Muscle of arm (tissue), 14 donors: ENCODE measurements at places on chromosomes 2 and 18. TPM values are rescaled to one million over a fixed set of nuclear protein-coding genes. Genes with fewer than 3 reads are reported as not detected.

DNA sequence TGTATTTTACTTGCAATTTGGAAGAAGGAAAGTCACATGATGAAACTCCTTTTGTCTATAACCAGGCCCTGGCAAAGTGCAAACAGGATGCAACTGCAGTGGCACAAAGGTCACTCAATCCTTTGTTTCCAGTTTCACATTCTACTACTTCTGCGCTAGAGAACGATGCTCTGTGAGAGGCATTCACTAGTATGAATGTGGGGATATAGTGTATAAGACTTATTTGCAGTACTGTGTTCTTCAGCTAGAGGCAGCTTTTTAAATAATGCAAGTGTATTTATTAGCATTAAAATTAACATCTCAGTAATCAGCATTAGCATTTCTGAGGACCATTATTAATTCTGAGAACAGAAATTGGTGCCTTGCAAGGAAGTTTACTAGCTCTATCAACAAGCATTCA, 68.9 kb downstream of the PRPF40A start:
- DNase-seq = no peak

DNA sequence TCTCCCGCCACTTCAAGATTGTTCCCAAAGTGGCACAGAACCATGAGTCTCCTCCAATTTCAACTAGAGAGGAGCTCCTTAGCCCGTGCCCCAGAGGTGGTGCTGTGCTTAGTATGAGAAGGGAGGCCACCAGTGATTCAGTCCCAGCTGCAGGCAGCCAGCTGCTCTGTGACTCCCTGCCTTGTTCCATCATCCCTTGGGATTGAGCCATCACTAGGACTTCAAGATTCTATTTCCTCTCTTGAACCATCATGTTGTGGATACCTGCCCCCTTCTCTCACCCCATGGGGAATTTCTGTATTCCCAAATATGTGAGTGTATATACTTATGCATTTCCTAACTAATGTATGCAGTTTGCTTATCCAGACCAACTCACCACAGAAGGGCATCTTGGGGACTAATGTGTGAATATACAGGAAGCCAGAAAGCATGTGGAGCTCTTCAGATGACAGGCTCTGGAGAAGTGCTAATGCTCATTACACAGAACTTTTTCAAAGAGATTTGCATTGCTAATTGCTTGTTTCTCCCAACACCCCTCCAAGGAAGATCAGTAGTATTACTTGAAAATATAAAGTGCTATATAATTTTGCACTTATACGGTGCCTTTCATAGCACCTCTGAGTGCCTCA, 111.0 kb upstream of the MAP3K20 start:
- DNase-seq = no peak

DNA sequence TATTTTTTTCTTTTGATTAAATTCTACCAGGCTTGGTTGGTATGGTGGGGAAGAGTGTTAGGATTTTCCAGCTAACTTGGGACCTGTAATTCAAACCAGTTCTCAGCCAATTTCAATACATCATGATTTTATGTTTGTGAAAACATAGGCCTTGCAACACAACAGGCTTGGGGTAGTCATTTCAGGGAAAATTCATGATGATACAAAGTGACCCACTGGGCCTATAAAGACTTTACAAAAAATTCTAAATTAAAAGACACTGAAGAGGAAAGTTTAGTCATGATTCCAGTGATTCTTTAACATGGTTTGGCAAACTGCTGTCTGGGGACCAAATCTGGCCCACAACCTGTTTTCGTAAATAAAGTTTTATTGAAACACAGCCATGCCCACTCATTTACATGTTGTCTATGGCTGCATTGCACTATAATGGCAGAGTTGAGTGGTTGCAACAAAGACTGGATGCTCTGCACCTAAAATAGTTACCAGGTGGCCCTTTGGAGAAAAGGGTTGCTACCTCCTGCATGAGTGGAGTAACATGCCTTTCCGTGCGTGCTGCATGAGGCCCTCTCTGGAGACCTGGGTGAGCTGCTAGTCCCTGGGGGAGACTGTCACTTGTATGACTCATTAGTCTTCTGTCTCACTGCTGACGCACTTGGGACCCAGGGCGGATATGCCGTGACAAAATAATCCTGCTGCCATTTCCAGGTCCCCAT, 73.6 kb downstream of the NPAS2 start:
- DNase-seq = no peak

The AQP12B gene
- polyA plus RNA-seq = 0.65 TPM

The THADA gene
- 21.8 TPM for polyA plus RNA-seq

DNA sequence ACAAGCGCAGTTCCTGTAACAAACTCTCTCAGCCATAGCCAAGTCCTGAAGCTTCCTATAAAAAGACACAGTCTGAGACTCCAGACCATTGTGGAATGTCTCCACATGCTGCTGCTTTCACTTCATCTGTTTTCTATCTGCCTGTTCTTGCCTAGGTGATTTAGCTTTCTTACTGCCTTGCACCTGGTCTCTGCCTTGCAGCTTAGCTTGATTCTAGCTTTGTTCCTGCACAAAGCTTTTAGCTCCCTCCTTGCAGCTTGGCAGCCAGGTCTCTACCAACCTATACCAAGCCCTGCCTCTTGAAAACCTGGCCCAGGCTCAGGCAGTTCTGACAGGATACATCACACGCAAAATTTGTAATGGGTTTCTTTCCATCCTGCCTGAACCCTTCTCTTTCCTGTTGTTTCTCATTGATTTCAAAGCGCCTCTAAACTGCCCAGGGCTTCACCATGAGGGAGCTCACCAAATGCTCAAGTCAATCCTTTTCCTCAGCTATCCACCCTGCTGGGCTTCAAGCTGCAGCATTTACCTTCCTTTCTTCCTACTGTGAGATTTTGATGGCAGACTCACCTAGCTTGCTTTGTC, 941.3 kb upstream of the NXPH2 start:
- DNase-seq = no peak
